ENCODE measurements at places on chromosomes 1 and 21.

DNA sequence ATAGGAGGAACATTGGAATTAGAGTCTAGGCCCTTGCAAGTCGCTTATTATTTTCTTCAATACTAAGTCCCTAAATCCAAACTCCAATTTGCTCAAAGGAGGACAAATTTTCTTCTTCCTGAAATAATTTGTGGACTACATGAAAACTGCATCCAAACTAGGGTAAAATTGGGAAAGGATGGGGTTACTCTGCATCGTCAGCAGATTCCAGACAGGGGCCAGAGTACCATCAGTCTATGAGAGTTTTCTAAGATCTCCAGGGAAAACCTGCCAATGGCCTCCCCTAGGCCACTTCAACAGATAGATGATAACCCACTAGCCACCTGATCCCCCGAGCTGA is 508 bp downstream of the HEYL start:
- DNase-seq, result no peak

DNA sequence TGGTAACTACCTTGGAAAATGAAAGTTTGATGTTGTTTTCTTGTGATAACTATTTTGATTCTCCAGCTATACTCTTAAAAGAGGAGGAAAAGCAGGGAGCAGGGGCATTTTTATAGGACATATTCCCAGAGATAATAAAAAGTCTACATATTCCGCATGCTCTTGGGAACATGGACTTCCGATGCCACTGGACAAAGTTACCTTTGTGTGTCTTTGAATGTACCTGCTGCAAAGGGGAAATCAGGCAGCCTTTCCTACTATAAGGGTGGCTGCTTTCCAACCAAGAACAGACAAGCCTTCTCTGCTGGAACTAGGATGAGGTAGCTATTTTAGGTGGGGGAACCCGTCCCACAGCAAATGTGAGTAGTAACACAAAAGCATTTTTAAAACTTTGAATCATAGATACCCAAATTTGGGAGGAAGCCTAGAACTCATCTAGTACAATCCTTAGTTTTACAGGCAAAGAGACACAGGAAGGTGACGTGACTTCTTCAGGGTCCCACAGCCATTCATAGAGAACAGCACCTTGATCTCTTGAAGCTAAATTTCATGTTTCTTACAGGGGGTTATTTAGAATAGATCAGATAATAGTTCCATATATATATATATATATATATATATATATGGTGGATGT is 179.9 kb downstream of the FASLG start:
- DNase-seq, result no peak

DNA sequence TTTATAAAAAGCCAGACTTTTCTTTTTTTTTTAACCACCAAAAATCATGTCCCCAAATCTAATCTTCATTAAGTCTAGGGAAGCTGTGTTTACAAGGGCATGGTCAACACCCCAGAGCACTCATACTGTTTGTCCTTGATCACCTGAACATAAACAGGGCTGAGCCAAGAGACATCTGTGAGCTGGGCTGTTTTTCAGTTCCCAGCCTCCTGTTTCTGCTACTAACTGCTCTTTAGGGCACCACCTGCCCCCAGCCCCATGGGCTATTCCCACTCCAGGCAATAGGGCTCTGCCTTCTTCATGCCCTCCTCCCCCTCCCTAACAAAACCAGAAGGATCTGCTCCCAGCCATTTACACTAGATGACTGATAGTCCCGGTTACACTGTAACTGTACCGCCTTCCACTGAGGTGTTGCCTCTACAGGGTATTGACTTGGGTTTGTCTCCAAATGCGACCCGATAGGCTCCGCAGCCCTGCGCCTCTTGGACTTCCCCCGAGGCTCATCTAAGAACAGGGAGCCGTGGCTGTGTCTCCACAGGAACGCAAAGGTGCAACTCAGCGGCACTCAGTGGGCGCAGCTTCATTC is 11.7 kb upstream of the SLC26A9 start:
- DNase-seq, result no peak

DNA sequence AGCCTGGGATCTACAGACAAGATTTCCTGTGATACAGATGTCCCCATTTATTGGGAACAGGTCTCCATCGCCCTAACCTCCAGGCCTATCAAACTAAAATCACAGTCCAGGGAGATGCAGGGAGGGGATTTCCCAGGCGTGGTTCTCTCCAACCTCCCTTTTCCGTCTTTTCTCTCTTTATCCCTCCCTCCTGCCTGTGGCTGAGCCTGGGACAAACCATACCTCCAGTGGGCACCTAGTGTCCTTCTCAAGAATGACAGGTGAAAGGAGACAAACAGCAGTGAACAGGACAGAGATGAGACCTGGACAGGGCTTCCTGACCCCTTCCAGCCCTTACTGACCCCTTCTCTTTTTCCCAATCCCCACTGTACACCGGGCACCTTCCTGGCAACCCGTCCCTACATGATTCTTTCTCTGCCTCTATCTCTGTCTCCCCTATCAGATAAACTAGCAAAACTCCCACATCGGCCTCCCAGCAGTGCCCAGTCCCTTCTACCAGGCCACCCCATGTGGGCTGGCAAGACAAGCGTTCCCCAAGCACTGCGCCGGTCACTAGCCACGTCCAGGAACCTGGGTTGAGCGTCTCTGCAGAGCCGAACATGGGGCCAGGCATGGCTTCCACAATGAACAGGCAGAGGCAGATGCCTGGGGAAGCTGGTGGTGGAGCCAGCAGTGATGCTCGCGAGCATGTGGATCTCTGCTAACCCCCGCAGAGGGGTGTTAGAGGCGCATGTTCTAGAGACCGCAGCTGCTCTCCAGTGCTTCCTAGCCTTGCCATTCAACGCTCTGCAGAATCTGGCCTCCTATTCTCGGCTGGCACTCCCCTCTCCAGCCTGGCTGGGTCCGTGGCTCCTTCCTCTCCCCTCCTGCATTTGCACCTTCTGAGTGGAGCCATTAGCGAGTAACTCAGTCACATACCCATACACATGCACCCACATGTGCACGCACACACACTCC is 54.7 kb downstream of the ELK4 start:
- DNase-seq, result no peak

GRCh38 chr1:237677979-237678378 is 212.7 kb downstream of the ZP4 start:
- peak; percentile 28 for DNase-seq

DNA sequence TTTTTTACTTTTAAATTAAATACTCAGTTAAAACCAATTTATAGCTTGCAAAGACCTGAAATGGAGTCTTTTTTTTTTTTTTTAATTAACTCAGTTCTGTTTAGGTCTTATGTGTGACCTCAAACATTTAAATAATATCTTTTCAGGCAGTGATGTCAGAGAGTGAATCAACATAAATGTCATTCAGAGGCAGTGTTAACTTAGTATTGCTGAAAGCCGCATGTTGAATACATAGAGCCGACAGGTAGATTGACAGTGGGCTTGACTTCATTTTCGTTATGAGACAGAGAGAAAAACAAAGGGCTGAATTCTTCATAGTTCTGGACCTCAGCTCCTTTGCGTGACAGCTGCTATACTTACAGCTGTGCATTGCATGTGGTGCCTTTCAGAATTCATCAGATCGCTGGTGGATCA is 51.5 kb downstream of the PRDM2 start:
- DNase-seq, result no peak

DNA sequence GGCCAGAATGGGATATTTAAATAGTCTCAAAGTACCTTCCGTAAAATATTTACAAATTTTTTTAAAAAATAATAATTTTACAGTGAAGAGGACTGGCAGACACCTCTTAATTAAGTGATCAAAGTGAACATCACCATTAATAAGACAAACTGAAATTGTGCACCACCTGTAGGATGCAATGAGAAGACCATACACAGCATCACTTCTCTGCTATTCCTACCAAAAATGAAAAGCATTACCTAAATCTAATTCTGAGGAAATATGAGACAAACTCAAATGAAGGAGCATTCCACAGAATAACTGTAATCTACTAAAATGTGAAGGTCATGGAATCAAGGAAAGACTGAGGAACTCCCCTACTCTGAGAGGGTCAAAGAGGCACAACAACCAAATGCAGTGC is 68.2 kb upstream of the PRDX6 start:
- DNase-seq, result no peak

DNA sequence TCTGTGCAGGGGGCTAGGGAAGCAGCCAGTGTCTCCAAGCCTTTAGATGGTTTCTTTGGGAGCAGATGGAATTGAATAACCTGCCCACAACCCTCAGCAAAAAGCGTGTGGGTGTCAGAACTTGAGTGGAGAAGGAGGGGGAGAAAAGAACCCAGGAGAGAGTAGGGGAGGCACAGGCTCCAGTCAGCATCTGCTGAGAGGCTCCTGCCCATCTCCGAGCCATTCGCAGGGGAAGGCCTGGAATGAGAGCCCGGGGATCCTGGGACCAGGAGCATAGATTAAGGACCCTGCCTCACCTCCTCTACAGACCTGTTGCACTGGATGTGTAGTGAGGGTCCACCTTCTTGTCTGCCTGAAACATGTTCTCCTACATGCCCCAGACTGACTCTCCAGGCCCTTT is 16.3 kb downstream of the TMEM81 start:
- DNase-seq, result no peak

DNA sequence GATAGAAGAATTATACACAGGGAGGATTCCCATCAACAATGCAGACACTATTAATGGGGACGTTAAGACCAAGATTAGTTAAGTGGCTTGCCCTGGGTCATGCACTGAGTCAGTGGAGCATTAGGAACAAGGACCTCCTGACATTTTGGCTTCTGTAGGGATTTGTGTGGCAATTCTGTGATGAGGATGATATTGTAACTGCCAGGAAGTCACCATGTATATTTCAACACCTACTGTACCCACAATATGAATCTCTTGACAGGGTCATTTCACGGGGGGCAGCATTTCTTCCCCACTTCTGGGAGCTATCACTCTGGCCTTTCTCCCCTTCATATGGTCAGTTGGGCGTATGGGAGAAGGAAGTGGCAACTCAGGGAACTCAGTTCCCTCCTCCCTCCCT is 134.9 kb downstream of the RUNX1 start:
- no peak for DNase-seq

DNA sequence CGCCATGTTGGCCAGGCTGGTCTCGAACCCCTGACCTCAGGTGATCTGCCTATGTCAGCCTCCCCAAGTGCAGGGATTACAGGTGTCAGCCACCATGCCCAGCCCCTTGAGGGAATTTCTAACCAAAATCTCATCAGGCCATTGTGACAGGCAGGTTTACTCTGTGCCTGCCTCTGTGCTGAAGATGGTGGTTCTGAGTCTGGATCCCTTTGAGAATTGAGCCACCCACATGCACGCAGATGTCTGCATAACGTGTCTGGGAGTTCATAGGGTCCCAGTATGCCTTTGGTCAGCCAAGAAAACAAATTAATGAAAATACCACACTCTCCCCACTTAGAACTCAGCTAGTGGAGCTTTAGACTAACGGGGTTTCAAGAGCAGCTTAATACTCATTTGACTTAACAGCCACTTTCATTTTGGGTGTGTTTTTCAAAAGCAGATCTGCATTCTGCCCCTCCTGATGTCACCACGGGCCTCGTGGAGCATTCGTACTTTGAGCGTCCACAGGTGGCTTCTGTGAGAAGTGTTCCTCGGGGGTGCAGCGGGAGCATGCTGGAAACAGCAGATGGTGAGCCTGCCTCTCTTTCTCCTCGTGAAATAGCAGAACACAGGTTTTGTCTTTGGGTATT is 45.3 kb downstream of the DIP2A start:
- no peak for DNase-seq

Data from HTR-8/SVneo (cell line).